ENCODE measurements at places on chromosomes 1 and 21.

DNA sequence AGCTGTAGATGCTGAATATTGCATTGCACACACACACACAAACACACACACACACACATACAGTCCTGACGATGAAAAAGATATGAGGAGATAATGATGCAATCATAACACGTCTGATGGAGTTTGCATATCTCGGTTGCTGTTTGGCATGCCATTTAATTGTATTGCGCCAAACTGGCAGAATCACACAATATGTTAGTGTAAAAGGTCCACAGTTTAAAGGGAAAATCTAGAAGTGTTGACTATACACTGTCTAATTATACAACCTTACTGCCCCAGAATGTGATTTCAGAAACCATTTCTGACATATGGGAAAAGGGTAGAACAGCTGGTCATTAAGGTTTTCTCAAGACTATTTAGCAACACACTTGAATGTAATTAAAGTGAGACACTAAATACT is 123.7 kb upstream of the PROX1 start:
- no peak for DNase-seq

DNA sequence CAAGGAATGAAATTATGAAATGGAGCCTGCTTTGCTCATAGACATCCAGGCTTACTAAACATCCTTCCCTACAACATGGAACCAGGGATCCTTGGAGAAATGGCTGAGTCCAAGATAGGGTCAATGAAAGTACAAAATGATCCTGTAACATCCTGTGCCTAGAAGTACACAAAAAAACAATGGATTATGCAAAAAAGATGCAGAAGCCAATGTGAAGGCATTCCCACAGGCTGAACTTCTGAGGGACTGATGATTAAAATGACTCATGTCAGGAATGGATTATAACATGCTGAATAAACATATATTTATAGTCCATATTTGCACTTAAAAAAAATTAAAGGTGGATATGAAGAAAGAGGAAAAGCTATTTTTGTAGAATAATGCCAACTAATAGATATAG is 10.4 kb upstream of the HOOK1 start:
- no peak for DNase-seq

DNA sequence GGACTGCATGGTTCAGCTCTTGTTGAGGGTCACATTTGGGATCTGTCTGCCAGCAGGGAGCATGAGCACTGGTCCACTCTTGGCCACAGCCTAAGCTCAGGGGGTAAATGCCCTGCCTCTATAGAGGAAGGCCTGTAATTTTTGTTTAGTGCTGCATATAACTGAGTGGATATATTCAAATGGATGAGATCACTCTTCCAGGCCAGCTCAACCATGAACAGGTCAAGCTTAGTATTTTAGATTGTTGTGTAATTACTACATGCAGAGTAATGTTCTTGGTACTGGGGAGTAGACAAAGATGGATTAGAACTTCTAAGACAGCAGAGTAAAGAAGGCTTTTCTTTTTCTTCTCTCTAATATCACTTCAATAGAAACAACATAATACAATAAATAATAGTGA is 376.9 kb downstream of the GPATCH2 start:
- no peak for DNase-seq

DNA sequence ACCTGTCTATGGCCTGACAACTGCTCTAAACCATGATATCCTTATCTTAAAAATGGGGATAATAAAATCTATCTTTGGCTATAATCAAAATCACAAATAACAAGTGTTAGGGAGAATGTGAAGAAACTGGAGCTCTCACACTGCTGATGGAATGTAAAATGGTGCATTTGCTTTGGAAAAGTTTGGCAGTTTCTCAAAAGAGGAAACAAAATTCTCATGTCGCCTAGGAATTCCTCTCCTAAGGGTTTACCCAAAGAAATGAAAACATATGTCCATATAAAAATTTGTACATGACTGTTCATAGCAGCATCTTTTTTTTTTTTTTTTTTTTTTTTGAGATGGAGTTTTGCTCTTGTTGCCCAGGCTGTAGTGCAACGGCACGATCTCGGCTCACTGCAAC is 64.3 kb downstream of the ZNF281 start:
- no peak for DNase-seq

DNA sequence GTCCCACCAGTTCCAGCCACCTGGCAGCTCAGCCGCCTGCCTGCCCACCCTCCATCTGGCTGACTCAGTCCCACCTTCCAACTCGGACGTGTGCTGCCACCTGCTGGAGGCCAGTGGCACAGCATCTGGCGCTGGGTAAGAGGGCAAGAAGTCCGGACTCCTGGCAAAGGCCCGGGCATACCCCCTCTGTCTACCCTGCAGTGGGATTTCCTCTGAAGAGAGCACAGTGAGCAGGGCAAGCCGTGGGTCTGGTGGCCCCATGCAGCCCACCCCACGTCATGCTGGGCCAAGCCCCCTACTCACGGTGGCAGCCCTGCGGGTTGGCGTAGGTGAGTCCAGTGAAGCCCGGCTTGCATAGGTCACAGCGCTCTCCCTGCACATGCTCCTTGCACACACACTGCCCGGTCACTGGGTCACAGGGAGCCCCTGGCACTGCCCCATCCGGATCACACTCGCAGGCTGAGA is 24.5 kb downstream of the LAMB3 start:
- DNase-seq = peak; percentile 73

- DNase-seq = no peak
Measured at GRCh38 chr1:114803001-114803400, 22.5 kb upstream of the SIKE1 start.

Measured in caudate nucleus (tissue), 63 donors.